ENCODE measurements at places on chromosomes 7 and 10.

DNA sequence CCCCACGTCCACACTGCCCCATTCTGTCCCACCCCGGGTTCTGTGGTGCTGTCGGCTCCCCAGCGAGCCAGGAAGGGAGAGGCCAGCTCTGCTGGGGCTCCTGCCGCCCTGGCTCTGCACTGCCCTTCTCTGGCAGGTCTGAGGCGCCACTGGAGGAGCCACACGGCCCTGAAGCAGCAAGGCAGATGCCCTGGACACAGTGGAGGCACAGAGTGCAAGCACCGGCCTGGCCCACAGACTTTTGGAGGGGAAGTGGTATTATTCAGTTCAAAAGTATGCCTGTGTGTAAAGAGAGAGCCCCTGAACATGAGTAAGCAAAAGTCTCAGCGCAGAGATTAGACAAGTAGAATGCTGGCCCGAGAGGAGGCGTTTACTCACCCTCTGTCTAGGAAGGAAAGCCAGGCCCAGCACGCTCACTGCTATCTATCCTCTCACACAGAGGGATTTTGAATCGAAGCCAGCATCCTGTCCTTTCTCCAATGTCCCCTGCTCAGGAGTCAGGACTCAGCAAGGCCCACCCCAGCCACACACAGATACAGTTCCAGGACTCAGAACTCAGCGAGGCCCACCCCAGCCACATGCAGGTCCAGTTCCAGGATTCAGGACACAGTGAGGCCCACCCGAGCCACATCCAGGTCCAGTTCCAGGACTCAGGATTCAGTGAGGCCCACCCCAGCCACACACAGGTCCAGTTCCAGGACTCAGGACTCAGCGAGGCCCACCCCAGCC lies 115.0 kb downstream of the EGFR start:
- no peak for DNase-seq

- DNase-seq, result no peak
Measured at GRCh38 chr7:87596696-87597095, 4.0 kb downstream of the ABCB1 start.

DNA sequence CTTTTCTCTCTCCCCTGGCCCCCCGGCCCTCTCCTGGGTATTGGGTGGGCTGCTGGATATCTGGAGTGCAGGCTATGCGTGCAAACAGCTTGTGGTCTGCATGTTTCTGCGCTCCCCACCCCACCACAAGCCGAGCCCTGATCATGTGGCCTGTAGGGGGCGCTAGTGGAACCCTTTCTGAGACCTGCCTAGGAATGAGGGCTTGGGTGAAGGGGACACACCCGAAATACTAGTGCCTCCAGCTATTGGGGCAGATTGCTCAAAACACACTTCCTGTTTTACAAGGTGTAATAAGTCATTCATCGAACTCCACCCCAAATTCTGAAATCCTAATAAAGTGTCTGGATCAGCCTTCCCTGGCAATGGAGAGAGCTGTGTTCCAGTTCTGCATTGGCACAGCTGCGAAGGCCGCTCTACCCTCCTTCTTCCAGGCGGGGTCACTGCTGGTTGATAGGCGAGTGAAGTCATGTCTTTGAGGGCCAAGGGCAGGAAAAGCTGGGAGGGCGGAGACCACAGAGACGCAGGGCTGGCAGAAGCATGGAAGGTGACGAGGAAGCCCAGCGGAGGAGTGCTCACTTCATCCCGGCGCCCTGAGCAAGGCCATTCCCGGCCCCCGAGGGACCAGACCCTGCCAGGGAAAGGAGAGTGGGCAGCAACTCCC lies 19.8 kb upstream of the PRRT4 start:
- no peak for DNase-seq

DNA sequence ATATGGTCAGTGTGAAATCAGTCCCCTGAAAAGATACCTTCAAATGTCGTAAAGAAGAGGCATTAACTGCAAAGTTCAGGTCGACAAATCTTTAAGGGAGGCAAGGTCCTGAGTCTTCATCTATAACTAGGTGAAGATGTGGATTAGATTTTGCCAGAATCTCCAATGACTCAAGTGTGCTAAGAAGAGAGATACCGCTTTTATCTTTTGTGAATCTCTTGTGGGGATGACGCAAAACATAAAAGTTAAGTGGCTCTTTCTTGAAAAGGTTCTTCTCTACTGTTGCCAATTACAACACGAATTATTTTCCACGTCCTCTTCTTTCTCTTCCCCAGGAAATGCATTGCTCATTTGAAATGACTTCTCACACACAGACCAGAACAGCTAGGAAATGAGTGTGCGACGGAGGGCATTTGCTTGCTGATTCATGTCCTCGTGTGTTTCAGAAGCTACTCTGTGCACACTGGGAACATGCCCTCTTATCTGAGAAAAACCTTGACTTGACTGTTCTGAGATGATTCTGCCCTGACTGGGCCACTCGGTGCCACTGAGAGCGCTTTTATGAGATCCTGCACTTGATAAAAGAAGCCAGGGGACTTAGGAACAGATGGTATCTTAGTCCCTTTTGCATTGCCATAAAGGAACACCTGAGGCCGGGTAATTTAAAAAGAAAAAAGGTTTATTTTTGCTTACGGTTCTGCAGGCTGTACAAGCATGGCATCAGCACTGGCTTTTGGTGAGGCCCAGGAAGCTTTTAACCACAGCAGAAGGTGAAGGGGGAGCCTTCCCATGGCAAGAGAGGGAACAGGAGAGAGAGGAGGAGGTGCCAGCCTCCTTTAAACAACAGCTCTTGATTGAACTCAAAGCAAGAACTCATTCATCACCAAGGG lies 169.5 kb upstream of the PFKP start:
- DNase-seq, result no peak

DNA sequence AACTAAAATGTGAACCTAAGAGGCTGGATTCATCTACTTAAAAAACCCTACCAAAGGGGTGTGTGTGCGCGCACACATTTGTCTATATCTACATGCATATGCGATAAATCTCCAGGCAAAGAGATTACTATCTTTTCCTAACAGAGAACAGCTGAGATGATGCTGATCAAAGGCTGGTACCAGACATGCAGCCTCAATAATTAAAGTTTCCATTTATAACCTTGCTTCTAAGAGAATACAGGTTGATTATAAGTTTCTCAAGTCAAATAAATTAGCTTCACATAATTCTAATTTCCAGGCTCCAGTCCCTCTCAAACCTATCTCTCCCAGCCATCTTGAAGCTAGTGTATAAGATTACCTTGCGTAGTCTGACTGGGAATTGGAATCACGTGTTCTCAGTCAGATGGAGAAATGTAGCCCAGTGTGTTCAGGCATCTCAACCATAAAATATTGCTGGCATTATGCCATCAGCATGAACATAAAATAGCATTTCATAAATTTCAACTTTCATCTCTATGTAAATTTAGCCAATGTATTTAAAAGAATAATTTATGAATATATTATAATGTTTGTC lies 1062.0 kb downstream of the XPNPEP1 start:
- DNase-seq, result no peak
